Mesothelial cell of epicardium (in vitro differentiated cells): ENCODE measurements at places on chromosomes 6 and 20.

- DNase-seq: no peak
Observed at GRCh38 chr20:50223039-50224005, 32.7 kb downstream of the CEBPB start.

GRCh38 chr6:958488-958887 is 265.5 kb upstream of the EXOC2 start:
- DNase-seq: no peak

- no peak for DNase-seq
Observed at GRCh38 chr6:72787391-72788031, 165.6 kb downstream of the KCNQ5 start.

DNA sequence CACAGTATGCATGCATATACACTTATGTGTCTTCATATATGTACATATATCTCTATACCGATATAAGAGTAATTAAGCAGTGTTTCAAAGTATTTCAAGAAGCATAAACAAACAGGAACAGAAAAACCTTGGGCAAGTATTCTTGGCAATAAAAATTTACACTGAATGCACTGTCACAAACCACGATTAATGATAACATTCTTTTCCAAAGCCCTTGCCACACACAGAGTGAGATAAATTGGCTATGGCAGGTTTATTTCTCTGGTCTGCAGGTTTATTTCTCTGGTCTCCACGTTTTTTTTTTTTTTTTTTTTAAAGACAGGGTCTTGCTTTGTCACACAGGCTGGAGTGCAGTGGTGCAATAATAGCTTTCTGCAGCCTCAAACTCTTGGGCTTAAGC is 73.0 kb downstream of the PPP1R3G start:
- DNase-seq: no peak

DNA sequence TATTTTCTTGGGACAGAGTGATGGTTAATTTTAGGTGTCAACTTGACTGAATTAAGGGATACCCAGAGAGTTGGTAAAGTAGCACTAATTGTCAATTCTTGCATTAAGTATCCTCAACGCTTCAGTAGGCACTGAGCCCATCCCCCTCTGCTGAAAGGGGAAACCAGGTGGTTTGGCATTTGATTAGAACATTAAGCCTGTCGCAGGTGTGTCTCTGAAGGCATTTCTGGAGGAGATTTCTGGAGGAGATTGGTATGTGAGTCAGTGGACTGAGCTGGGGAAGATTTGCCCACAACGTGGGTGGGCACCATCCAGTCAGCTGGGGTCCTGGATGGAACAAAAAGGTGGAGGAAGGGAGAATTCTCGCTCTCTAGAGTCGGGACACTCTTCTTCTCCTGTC is 119.8 kb downstream of the RFX6 start:
- no peak for DNase-seq

- DNase-seq: no peak
Observed at GRCh38 chr6:15823838-15824414, 161.1 kb upstream of the DTNBP1 start.

GRCh38 chr6:31719001-31719400 is 2.5 kb downstream of the LY6G6C start:
- DNase-seq: no peak

GRCh38 chr6:162173466-162173865 is 554.1 kb downstream of the PRKN start:
- DNase-seq: no peak

DNA sequence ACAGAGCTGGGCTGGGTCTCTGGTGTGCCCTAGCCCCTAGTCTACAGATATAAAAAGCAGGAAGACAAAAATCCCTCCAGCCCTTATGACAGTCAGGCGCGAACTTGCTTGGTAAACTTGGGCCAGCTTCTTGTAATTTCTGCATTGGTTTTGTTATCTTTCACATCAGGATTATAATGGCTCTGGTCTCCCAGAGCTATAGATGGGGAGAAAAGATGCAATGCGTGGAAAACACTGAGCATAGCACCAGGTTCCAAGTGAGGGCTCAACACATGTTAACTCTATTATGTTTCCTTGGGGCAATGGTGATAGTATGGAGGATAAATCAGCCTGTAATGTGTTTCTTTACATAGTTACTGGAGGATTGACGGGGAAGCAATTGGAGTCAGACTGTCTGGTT is 246.8 kb upstream of the KCNG1 start:
- no peak for DNase-seq

- no peak for DNase-seq
Observed at GRCh38 chr20:38049800-38050199, 16.3 kb downstream of the RPRD1B start.
